NCI-H1436 treated with DMSO at 0.1 percent for 48 hours (cell line): ENCODE measurements at places on chromosomes 7 and 10.

DNA sequence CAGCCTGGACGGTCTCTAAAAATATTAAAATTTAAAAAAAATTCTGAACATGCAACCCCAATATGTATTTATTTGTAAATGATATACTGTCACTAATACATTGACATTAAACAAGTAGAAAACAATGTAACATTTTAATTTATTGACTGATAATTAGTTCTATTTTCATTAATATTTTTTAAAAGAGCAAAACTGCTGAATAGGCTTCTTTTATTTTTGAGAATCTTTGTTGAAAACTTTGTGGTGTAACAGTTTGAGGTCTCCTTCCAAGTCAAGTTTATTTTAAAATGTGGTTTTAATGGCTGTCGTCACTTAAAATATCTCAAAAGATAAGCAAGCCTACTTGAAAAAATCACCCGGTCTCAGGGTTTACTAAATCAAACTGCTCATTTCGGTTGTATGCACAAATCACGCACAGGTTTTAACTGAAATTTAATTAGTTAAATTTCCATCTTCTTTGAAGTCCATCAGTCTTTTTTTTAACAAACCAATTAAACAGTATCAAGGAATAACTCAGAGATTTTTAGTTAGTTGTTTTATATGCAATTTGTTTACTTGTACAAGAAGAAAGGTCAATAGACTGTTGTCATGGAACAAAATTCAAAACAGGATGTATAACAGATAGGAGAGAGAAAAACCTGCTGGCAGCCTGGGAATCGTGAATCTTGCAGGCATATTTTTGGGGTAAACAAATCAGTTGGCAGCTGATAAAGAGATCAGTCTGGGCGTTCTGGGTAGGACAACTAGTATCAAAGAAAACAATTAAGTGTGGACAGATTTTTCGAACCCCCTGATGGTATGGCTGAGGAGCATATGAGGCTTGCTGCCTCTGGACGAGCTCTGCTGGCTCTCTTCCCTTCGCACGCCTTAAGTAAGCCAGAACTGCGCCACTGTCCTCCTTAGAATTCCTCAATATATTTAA lies 9.7 kb upstream of the EDRF1 start:
- DNase-seq, result no peak

DNA sequence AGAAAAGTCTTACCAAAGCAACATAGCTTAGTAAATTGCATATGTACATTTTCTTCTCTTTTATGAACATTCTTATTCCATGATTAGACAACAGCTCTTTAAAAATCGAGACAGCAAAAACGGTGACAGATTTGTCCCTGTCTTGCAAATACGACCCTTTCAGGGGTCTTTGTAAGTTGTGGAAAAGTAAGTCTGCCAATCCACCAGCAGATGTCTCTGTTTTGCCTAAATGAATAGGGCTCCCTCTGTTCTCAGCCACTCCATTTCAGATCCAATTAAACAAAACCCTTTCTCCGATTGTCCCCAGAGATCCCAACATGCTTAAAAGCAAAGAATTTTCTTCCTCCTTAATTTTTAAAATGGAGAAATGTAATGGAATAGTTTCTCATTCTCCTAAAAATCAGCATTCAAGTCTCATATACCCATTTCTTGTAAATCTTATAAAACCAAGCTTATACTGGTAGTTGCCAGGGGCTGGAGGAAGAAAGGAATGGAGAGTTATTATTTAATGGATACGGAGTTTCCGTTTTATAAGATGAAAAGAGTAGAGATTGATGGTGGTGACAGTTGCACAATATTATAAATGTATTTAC lies 61.0 kb upstream of the NFE2L3 start:
- DNase-seq, result peak; percentile 61

- no peak for DNase-seq
Observed at GRCh38 chr7:10475940-10476641, 497.6 kb upstream of the PHF14 start.

GRCh38 chr7:116230191-116231005 lies 20.1 kb downstream of the TES start:
- no peak for DNase-seq

- no peak for DNase-seq
Observed at GRCh38 chr7:141649137-141649864, 52.7 kb downstream of the DENND11 start.

DNA sequence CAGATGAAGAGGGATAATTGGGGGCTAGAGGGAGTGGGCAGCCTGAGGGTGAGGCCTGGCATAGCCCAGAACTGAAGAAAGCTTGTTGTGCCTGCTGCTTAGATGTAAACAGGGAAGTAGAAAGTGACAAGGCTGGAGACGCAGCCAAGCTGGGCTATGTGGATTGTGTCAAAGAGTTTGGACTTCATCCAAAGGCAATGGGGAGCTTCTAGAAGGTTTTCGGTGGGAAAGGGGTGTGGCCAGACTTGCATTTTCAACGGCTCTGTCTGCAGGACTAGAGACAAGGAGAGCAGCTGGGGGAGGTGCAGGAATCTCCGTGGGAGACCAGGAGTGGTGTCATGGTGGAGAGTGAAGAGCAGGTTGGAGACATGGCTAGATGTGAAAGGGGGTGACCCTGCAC lies 48.8 kb downstream of the GOLGA7B start:
- no peak for DNase-seq

DNA sequence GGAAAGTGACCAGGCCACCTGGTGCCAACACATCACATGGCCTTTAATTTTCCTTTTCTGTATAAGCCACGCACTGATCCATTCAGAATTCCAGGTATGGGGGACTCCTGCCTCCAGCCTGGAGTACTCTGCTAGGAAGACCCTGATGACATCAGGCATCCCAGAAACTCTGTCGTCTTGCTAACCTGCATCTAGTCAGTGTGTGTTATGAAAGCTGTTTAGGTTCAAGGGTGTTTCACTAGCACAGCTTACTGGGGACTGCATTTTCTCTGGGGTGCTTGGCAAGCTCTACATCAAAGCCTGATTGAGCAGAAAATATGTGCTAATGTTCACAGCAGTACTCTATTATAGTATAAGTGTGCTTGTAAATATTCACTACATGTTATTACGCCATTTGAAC lies 100.6 kb upstream of the MGMT start:
- DNase-seq, result no peak

DNA sequence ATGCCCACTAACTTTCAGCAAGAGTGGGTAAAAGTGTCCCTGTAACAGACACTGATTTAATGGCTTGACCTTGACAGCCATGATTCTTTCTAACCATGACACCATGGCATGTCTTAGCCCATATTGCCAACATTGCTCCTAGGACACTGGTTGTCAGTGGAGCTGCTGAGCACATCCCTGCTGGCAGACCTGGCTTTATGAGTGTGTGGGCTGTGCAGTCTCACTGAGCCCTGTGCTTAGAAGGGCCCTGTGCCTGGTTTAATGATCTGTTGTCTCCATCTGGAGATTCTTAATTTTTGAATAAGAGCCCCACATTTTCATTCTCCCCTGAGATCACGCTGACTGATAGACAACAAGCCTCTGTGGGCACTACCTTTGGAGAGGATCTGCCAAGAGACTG lies 243.1 kb upstream of the KIAA1217 start:
- DNase-seq, result no peak

DNA sequence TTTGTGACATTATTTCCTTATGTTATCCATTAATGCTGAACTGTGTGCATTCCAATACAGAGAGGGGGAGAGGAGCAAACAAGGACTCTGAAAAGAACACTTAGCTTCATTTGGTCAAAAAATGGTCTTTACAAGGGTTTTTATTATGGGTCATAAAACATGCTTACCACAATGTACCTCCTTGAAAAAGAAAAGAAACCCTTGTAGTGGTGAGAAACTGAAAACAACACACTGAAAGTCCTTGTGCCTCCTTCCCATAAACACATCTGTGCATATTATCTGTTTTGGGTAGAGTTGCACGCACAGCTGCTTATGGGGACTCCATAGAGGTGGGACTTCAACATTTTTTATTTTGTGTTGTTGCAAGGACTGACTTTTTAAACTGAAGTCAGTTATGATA lies 98.7 kb downstream of the CDK6 start:
- DNase-seq, result no peak

DNA sequence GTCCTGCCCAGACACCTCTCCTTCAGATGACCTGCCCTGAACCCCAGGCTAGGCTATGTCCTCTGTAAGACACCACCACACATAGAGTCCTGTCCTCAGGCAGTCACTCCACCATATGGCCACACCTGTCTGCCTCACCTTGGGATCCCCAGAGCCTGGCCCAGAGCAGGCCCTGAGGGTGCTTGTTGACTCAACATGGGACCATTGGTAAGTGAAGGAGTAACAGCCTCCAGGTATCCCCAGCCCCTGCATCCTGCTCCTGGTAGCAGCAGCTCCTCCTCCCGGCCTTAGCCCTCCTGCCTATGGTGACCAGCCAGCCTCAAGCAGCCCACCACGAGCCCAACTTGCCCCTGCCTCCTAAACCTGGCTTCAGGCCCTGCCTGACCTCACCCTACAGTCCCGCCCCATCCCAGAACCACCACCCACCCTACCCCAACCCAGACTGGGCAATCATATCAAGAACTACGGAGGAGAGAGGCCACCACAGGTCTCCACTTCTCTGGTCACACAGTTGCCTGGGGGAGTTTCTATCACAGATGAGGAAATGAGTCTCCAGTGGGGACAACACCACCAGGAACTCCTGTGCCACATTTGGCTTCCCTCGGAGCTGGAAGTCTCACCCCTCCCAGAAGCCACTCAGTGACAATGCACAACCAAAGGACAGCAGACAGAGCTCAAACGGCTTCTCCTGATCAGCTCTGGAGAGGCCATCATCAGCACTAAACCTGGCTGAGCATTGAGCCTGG lies 136.6 kb downstream of the GRID1 start:
- DNase-seq, result no peak

DNA sequence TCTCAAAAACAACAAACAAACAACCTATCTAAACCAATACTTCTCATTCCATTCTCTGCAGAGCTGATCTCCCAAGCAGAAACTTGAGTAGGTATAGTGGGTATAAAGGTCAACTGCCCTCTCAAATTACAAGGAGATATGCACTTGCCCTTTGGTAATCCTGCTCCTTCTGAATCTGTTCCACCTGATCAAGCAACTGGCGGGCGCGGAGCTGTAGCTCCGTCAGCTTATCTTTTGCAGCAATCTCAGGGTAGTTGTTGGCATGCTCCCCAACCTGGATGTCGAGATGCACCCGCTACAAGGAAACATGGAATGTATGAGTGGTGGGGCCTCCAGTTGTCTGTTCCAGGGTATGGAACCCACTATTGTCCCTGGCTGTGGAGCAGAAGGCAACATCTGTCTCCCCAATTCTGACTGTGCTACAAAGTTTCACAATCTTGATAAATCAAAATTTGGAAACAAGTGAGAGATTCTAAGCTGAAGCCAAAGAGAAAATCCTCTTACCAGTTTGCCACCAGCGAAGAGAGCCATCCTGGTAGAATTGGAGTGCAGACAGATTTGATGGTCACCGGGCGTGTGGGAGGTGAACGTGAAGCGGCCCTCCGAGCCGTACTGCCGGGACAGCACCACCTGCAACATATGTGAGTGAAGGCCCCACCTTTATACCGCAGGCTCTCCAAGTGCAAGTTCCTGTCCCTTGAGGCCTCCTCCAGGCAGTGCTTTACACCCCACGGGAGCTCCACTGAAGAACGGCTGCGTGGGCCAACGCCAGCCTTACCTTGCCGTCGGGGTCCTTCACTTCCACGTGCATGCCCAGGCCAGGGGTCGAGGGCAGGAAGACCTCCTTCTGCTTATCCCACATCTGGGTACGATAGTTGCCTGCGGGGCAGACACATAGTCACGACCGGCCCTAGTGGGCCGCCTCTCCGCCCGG lies 819 bp downstream of the TMED4 start:
- DNase-seq, result no peak

DNA sequence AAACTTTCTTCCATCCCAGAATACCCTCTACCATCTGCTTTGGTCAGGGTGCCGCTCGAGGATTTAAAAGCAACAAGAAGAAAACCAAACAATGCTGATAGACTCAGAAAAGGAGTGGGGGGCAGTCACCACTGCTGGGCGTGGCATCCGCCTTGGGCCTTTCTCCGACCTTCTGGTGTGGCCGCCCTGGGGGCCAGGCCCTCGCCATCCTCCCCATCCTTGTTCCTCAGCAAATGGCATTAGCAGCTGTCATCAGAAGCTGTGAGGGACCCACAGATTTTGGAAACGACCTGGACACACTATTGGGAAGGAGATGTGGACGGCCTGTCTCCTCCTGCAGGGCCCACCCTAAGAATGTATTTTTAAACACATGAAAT lies 4.0 kb downstream of the ZNF511 start:
- DNase-seq, result no peak

GRCh38 chr7:9488555-9488954 lies 1055.1 kb downstream of the NXPH1 start:
- no peak for DNase-seq

- no peak for DNase-seq
Observed at GRCh38 chr7:128739990-128740682, 977 bp downstream of the CALU start.

- DNase-seq, result no peak
Observed at GRCh38 chr10:118216571-118217170, 125.5 kb downstream of the FAM204A start.

- no peak for DNase-seq
Observed at GRCh38 chr7:140440593-140440992, 36.7 kb downstream of the RAB19 start.

GRCh38 chr7:3245721-3246120 lies 55.3 kb upstream of the SDK1 start:
- no peak for DNase-seq

DNA sequence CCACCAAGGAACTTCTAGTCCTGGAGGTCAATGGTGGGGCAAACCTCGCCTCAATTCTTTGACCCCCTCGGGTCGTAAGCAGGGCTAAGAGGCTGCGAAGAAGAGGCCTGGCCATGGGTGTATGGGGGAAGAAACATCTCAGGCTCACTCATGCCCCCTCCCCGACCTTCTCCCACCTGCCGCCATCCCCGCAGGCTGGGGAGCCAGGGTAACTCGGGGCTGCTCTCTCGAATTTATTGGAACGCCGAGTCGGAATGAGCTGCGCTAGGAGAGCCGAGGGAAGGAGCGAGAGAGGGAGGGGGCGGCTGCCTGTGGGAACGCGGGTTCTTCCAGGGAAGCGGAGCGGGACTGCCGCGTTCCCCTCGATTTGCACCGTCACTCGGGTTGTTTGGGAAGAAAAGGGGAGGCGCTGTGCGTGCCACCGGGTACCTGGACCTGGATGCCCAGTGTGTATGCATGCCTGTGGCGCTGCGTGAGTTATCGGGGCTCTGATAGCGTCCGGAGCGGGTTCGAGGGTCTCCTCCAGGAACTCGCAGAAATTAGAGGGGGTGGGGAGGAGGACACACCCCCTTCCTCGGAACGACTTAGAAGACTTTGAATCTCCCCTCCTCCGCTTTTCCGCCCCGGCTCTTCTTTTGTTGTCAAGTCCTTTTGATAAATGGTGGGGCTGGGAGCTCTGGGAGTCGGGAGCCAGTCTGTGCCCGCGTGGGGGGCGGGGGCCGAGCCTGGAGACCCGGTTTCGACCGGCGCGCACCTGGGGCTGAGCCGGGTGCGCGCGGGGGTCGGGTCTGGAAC lies 1.8 kb upstream of the ZNF503 start:
- DNase-seq, result no peak

- no peak for DNase-seq
Observed at GRCh38 chr7:134832367-134832766, 52.9 kb downstream of the CALD1 start.

GRCh38 chr7:45564485-45564884 lies 9.7 kb upstream of the ADCY1 start:
- DNase-seq, result no peak

GRCh38 chr7:107982918-107983389 lies 20.0 kb downstream of the LAMB1 start:
- DNase-seq, result no peak

- DNase-seq, result no peak
Observed at GRCh38 chr10:74034301-74034700, 36.4 kb downstream of the VCL start.

- DNase-seq, result no peak
Observed at GRCh38 chr7:497946-498655, 21.5 kb downstream of the PDGFA start.
